ENCODE measurements at places on chromosomes 12 and 14. TPM values are rescaled to one million over a fixed set of nuclear protein-coding genes. Genes with fewer than 3 reads are reported as not detected.

GRCh38 chr12:4703676-4704075 is 16.5 kb upstream of the GALNT8 start:
- DNase-seq = no peak

- no peak for DNase-seq
Observed at GRCh38 chr14:102200690-102201352, 61.1 kb downstream of the WDR20 start.

- DNase-seq = no peak
Observed at GRCh38 chr12:95996034-95996658, at the start of gene HAL. HAL (minus strand) TSS chr12:95996344; CDS start chr12:95995910, 434 bp downstream.

- DNase-seq = no peak
Observed at GRCh38 chr12:115698257-115698656, 579.2 kb downstream of the MED13L start.

The ZDHHC22 gene
- polyA plus RNA-seq = 0.41 TPM

DNA sequence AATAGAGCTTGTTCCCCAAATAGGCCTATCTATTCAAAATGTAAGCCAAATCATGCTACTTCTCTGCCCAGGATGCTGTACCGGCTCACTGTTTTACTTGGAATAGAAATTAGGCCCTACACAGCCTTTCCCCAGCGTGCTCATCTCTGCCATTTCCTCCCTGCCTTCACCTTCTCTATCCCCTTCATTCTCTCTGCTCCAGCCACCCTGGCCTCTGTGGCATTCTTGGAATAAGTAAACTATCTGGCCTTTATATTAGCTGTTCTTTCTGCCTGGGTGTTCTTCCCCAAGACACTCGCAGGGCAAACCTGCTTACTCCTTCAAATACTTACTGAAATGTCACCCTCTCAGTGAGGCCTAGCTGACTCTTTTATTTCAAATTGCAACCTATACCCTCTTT is 30.9 kb upstream of the DYRK2 start:
- DNase-seq = no peak

- DNase-seq = no peak
Observed at GRCh38 chr14:102977475-102977874, 55.0 kb downstream of the AMN start.

DNA sequence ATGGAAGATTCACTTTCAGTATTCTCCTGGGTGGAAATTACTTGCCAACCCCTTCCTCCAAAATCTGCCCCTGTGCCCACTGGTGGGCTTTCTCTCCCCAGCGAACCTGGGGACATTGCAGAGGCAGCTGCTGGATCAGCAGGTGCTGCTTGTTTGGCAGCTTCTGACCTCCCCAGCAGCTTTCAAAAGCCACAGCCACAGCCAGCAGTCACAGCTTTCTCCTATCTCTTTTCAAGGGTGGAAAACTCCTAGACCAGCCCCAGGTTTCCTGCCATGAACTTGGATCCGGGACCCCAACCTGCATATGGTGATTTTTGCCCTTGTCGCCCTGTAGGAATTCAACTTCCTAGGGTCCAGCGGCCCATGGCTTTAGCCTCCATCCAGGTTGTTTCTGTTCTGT is 330.8 kb downstream of the ADAMTS20 start:
- no peak for DNase-seq

DNA sequence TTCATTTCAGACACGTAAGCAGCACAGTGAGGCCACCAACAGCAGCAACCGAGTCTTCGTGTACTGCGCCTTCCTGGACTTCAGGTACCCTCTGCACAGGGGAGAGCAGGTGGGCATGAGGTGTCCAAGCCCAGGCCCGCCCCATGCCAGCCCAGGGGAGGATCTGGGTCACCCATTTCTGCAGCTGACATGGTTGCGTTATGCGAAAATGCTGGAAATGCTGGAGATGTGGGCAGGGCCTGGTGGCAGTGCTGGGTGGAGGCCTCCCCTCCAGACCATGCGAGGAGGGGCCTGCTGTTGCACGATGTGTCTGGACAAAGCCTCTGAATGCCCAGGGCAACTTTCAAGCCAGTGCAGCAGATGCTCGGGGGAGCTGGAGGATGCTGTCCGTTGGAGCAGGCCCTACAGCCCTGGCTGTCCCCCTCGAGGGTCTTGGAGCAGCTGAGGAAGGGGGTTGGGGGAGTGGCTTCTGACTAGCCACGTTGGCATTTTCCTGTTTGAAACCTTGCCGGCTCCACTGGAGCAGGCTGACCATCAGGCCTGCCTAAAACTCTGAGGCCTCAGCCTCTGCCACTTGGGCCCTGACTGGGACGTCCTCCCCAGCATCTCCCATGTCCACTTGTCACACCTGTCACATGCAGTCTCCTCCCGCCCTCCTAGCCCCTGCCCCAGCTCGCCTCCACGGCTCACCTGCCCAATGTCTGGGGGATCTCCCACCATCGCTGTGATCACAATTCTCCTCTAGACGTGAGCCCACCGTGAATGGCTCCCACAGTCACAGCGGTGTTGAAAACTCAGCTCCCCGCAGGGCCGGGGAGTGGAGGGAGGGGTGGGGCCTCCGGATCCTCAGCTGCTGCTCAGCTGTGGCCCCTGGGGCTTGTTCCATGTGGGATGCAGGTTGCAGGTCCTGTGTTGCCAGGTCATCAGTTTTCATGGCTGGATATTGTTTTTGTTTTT is 123.4 kb downstream of the ADGRD1 start:
- no peak for DNase-seq

GRCh38 chr12:88945051-88945732 is 364.9 kb upstream of the KITLG start:
- DNase-seq = no peak

GRCh38 chr14:55107766-55108554 is 21.1 kb upstream of the LGALS3 start:
- DNase-seq = no peak

The AQP6 gene
- 19.3 TPM for polyA plus RNA-seq

DNA sequence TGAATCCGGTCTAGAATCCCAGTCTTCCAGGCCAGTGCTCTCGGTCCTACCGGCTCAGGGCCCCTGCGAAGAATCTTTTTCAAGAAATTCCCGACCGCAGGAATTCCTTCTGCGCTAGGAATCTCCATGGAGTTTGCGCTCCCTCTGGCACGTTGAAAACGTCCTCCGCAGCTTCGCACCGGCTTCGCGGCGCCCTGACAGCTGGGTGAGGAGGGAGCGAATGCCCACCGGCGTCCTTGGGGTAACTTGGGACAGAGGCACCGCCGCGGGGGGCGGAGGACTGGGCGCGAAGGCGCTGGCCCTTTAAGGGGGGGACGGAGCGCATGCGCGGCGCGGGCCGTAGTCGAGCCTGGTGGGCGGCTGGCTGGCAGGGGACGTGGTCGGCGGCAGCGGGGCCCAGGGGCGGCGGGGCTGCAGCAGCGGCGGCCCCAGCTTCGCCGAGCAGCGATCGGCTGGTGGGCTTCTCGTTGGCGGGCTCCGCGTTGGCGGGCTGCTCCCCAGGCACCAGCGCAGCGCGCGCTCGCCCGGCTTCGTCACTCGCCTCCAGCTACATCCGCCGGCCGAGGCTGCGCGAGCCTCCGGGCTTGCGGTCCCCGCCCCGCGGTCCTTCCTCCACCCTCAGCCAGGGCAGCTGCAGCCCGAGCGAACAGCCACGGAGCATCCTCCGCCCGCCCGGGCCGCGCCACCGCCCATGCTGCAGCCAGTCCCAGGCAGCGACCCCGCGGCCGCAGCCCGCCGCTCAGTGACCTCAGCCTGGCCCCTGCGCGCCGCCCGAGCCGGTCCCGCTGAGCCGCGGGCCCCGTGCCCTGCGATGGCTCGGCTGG is at the start of gene VASH1:
Gene VASH1 (plus strand): TSS at position 333 of the 824 bp plus-strand sequence. CDS start 1,354 bp downstream, outside the sequence.
- DNase-seq = no peak

DNA sequence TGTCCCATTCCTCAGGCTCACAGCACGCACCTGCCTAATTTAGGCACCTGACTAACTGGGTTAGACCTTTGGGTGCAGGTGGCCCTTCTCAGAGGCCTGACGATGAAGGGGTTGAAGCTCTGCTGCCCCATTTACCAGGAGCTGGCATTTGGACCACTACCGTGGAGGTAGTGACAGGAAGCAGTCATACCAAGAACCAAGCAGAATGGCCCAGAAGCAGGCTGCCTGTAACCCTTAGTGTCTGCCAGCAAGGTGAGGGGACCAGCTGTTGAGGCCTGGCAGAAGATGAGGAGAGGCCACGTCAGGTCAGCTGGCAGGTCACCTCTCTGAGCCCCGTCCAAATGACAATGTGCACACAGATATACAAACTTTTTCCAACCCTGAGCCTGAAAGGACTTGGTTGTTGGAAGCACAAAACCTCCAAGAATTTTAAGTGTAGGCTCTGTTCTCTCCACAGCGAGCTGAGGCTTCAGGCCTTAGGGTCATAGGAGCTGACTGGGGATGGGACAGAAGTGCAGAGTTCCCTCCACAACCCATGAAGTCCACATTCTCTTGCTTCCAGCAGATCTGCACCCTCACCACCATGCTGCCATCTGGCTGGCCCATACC is 23.1 kb downstream of the VASH1 start:
- DNase-seq = no peak

DNA sequence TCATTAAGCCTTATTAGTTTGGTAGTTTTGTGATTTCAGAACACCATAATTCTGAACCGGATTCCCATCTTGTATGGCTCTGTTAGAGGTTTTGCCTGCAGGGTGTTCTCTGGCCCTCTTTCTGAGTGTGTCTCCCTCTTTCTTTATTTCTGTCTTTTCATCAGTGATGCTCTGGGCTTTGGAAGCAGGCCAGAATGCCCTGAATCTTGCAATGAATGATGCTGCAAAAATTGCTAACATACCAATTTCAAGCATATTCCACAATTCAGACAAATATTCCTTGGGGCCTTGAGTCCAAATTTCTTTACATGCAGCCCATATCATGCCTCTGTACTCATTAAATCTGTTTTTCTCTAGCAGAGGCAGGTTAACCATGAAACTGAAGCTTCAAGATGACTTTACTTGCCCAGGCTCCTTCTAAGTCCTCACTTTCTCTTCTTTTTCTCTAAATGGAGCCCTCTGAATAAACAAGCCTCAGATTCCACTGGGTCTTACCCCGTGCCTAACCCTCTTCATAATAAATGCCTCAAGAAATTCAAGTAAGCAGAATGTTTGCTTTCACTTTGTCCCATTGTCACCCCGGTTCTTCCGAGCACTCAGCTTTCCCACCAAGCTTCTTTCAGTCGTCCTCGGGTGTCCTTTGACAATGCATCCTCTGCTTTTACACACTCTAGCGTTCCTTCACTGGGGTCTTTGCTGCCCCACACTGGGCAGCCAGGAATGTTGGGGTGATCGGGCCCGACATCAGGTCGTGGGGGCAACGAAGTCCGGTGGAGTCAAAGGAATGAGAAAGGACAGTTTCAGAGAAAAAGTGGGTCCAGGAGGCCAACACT is 78.8 kb upstream of the SLC38A4 start:
- DNase-seq = no peak

GRCh38 chr12:69988481-69989321 is 163.7 kb downstream of the MYRFL start:
- no peak for DNase-seq

GRCh38 chr12:89346741-89347324 is 5.5 kb downstream of the DUSP6 start:
- no peak for DNase-seq

- DNase-seq = no peak
Observed at GRCh38 chr14:85528080-85528896, 1.7 kb upstream of the FLRT2 start.

GRCh38 chr12:112677050-112677765 is 114.3 kb upstream of the RPH3A start:
- no peak for DNase-seq

- DNase-seq = no peak
Observed at GRCh38 chr12:132423251-132423819, 66.6 kb upstream of the FBRSL1 start.

The AGAP2 gene
- 0.68 TPM for polyA plus RNA-seq

DNA sequence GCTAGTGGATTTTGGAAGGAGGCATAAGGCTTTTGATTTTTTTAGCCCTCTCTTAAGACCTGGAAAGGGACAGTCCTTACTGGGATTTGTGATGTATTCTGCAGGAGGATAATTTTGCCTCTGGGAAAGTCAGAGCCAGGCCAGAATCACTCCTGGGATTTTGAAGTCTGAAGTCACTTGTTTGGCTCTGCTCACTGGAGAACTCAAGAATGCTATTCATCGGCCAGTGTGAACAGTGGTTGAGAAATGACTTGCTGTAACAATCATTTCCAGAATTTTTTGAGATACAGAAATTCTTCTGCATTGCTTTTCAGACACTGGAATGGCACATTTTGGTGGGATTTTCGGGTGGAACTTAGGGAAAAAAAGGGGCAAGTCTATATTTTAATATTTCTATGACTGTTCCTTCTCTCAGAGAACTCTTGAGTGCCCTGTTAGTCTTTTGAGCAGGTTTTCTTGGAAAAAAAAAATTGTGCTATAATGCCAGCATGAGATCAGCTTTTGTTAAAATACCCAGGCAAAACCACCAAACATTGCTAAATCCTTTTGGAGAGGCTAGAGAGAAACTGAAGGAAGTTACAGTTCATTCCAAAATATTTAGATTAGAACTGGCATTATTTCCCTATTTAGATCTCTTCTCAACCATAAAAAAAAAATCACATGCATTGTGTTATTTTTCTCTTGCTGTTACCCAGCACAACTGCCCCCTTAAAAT is 26.1 kb upstream of the BHLHE41 start:
- no peak for DNase-seq

GRCh38 chr14:100864206-100864605 is 38.3 kb downstream of the MEG3 start:
- DNase-seq = no peak

GRCh38 chr12:108335349-108336119 is 3.6 kb downstream of the CMKLR1 start:
- DNase-seq = no peak

- DNase-seq = no peak
Observed at GRCh38 chr12:32455607-32456071, 56.3 kb downstream of the FGD4 start.

GRCh38 chr14:93115821-93116675 is at the start of gene ITPK1:
ITPK1 (minus strand) TSS chr14:93115925; CDS start chr14:93115163, 762 bp downstream.
- no peak for DNase-seq

- DNase-seq = no peak
Observed at GRCh38 chr12:64791036-64791435, 31.8 kb upstream of the GNS start.

DNA sequence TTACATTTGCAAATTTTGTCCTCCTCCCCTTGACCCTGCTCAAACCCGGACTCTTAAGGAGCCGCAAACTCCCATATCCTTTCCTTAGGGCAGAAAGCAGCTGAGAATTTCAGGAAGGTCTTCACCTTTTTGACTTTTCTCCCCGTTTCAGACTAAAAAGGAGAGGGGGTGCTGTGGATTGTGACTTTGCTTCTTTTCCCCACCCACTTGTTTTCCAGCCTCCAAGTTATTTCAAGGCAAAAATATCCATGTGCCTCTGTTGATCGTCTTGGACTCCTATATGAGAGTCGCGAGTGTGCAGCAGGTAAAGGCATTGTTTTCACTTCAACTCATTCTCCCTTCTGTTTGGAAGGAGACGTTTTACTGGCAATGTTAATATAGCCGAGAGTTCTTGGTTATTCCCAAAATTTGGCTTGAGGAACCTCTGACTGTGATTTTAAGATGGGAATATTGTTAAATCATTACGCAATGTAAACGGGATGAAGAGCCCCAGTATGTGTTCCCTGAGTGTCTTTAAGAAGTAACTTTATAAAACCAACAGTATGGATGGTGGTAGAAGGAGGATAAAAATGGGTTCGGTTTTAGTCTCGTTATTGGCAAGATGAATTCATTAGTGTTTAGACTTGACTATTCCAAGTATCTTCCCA is 663 bp downstream of the LRRK2 start:
- DNase-seq = no peak

Data from right renal cortex interstitium (tissue), 3 donors.